A549 treated with DMSO at 1 μM for 4 hours (cell line): ENCODE measurements at places on chromosomes 7 and 10. TPM values are rescaled to one million over a fixed set of nuclear protein-coding genes. Genes with fewer than 3 reads are reported as not detected.

Gene GHITM
- 205 to 228 TPM (median 220 TPM) in 5 replicates for total RNA-seq

Gene AGR3
- 0.39 TPM in 1 of 5 replicates, not detected in the others for total RNA-seq

Gene PLXNA4
- 1.3 to 2.3 TPM (median 2.0 TPM) in 5 replicates for total RNA-seq

Gene CAMK2B
- 0.15 to 0.28 TPM (median 0.20 TPM) in 5 replicates for total RNA-seq

Gene CARD11
- total RNA-seq, result 1.1 to 2.1 TPM (median 1.3 TPM) in 5 replicates

Gene TACR2
- total RNA-seq, result 0.09 to 0.16 TPM (median 0.13 TPM) in 4 of 5 replicates, not detected in the other

Gene ANKRD1
- 3.8 to 10.5 TPM (median 7.1 TPM) in 5 replicates for total RNA-seq
